ENCODE measurements at places on chromosomes 1 and 21.

DNA sequence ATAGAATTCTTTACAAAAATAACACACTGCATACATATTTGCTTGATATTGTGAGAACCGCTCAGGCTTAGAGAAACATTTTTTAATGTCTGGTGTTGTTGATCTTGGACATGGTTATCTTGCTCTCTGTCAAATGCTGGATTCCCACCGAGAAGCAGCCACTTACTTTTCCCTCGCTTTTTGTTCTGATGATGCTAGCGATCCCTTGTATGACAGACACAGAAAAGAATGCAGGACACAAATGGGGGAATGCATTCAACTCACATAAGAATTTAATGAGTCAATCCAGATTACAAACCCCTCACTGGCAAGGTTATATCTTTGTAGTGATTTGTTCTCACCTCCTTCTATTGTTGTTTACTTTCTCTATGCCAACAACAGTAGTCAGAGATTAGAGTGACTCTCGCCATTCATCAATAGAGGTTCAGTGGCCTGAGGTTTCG, 76.8 kb upstream of the AKT3 start:
- no peak for DNase-seq

DNA sequence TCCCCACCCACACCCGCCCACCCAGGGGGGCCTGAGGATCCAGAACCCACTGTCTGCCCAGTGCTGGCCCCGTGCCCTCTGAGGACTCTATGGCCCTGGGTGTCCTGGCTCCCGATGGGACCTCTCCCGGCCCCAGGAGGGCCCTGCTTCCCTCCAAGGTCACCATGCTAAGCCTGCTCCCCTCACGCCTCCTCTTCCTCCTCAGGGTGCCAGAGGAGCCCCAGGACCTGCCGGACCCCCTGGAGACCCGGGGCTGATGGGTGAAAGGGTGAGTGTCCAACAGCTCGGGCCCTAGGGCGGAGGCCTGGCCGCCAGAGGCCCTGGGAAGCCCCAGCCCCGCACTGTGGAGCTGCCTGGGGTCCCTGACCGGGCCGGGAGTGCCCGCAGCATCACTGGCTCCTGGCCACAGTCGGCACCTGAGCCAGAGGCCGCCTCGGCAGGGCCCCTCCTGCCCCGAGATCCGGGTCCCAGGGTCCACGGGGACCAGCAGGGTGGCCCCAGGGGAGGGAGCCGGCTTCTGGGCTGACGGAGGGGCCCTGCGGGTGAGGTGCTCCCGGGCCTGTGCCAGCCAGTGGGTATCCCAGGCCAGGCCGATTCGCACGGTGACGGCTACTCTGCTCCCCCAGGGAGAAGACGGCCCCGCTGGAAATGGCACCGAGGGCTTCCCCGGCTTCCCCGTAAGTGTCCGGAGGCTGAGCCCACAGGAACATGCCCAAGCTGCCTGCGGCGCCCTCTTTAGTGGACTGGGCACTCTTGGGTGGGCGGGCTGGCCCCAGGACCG, 16.1 kb downstream of the COL6A1 start:
- DNase-seq: no peak

- DNase-seq: no peak
These were observed 22.6 kb upstream of the UAP1 start for GRCh38 chr1:162538815-162539431.

DNA sequence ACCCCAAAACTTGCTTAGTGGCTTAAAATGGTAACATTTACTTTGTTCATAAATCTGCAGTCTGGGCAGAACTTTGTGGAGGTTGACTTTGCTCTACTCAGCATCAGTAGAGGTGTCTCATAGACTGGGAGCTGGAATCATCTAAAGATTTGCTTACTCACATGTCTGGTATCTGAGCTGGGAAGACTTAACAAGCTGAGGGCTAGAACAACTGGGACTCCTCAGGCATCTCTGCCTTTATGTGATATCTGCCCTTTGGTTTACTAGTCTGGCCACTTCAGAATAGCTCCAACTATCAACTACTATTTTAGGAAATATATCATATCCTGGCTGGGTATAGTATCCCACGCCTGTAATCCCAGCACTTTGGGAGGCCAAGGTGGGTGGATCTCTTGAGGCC, 82.5 kb downstream of the C4BPA start:
- no peak for DNase-seq
